ENCODE measurements at places on chromosomes 5 and 9.

DNA sequence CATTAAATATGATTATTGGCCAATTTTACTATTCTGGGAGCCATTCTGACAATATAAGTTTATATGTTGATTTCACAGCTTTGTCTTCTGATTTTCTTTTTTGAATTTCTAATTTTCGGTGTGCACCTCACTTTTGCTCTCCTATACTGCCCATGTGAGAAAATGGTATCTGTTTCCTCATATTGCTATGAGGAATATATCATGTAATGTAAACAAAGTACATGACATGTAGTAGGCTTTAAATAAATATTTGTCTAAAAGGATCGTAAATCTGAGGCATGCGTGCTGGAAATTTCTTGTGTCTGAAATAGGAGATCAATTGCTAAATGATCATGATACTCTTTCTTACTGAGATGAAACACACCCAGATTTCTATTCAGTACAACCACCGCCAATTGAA lies 119.9 kb downstream of the ZDHHC21 start:
- DNase-seq, result no peak

DNA sequence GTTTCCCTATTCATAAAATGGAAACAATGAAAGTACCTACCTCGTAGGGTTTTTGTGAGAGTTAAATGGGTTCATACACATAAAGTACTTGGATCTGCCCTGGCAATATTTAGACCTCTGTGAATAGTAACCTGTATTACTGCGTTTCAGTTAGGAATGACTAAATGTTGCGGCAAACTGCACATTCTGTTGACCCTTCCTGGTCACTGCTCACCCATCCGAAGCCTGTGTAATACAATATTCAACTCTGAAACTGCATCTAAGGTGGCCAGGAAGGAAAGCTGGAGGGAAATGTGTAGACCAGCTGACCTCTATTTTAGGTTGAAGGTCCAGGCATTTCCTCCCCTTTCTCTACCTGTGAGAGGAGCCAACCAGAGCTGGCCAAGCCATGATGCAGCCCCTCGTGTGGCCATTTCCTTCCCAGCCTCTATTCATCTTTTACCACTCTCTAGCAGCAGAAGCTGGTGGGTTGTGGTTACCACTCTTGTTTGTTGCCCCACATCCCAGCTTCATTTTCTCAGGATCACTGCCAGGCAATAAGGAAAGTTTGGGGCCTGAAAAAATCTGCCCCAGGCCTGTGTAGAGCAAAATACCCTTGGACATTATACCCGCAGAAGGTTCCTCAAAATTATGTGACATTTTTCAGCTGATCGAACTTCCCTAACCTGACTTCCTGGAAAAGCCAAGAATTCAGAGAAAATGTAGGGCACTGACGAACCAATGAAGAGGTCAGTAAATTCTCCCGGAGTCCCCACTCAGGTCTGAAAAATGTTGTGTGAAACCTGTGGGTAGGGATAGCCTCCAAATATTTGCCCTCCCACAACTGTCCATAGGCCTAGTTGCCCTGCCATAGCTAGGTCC lies 20.5 kb upstream of the PDCD1LG2 start:
- no peak for DNase-seq

DNA sequence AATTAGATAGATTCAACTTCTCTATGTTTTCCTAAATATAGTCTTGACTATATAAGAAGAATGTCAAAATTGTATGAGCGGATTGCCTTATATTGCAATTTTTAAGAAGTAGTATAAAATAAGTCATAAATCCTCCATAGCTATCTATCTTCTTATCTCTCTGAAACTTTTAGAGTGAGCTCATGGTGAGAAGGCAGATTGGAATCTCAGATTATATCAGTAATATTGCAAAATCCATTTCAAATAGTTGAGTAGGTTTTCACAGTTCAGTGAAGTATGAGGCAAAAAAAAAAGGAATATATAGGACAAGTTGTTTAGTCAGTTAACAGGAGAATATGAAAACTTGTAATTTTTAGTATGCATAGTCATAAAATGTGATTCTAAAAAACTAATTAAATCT lies 156.4 kb downstream of the FAM174A start:
- no peak for DNase-seq

DNA sequence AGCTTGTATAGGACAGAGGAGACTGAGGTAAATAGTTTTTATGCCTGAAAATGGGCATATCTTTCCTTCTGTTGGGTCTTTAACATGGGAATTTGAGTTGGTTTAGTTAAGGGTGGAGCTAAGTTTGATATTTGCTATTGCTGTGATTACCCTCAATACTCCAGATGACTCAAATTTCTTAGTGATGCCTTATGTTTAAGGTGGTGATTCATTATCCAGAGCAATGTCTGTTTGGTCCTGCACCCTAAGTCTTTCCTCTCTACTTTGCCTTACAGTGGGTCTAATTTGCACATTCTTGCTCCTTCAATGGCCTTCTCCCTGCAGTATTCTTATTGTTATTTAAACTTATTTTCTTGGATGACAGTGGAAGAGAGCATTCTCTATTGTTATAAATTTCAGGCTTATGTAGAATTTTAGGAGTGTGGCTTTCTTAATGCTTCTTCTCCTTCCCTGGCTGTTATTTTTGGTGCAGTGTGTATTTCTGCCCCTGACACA lies 312.9 kb upstream of the RPS23 start:
- no peak for DNase-seq

DNA sequence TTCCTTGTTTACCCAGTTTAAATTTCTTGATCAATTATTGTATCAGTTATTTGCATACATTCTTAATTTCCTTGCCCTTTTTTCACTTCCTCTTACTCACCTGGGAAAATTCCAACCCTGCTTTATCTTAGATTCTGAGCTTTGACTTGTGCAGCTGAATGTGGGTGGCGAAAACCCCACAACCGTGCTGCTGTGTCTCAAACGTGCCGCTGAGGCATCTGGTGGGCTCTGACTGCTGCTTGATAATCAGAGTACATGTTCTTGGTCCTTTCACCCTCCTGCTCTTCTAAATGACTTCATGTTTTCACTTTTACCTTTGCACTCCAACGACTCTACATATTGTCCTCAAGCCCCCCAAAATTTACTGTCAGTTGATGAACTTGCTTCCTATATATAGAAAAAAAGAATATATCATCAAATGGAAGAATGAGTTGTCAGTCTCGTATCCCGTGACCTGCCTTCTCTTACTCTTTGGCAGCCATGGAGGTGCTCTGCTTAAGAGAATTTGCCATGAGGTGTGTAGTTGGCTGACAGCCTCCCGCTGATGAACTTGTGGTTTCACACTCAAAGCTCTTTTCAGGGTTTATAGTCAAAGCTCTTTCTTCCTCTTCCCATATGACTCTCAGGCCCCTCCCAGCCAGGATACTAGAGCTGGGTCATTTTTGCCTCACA lies 14.0 kb upstream of the JAK2 start:
- DNase-seq, result no peak

DNA sequence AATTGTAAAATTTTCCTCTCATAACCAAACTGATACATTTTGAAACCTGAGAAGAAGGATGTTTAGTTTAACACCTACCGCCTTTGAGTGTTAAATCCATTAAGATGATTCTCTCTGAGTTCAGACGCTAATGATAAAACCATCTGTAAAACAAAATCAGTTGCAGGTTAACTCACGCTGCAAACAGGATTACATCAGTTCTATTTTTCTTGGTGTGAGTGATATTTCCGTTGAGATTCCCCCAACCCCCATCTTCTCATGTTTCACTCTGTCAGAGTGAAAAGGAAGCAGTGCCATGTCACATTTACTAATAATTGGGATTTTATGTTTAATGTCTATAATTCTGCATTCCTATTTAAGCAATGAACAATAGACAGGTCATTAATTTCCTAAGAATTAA lies 146.5 kb downstream of the FANCC start:
- DNase-seq, result no peak

DNA sequence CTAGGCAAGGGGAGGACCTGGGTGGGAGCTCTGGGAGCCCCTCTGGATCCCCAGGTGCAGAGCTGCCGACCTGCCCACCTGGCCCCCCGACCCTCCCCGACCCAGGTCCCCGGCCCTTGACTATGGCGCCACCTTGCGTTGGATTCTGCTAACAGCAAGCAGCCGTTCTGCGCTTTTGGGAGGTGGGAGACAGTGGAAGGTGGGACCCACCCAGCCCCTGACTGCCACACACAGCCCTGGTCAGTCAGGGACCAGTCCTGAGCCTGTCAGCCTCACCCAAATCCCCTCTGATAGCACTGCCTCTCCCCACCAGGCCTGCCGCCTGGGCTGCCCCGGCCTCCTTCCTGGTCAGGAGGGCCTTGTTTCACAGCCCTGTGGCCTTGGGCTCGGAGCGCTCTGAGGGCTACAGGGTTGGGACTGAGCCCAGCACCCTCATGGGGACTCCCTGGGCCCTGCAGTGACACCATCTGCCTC lies 77.9 kb downstream of the HMCN2 start:
- peak; percentile 55 for DNase-seq

- no peak for DNase-seq
Measured at GRCh38 chr9:107780960-107781359, 291.4 kb upstream of the KLF4 start.

- no peak for DNase-seq
Measured at GRCh38 chr5:135574493-135574892, 4.3 kb downstream of the CXCL14 start.

- no peak for DNase-seq
Measured at GRCh38 chr5:176532795-176533194, 4.4 kb downstream of the RNF44 start.

DNA sequence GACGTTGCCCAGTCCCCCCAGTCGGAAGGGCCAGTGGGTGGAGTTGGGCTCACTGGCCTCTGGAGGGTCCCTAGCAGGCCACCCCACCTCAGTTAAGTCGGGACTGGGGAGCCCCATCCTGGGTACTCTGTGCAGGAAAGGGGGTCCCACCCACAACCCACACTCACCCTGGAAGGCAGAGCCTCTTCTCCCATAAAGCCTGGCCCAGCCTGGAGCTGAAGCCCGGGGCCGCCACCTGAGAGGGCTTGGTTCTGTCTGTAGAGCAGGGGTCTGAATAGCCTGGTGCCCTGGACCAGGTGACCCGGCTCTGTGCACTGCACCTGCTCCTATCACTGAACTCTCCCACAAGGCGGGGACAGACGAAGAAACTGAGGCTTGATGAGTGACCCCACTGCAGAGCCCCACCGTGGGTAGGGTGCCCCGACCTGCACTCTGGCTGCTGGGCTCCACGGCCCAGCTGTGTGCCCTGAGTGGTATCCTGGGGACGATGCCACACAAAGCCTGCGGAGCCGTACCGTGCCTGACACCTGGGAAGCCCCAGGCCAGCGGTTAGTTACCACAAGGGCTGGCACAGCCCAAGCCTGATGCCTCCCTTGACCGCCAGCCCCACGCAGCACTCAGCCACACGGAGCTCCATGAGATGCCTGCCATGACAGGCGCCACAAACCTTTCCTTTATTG lies 7.3 kb downstream of the PTGES2 start:
- DNase-seq, result no peak

DNA sequence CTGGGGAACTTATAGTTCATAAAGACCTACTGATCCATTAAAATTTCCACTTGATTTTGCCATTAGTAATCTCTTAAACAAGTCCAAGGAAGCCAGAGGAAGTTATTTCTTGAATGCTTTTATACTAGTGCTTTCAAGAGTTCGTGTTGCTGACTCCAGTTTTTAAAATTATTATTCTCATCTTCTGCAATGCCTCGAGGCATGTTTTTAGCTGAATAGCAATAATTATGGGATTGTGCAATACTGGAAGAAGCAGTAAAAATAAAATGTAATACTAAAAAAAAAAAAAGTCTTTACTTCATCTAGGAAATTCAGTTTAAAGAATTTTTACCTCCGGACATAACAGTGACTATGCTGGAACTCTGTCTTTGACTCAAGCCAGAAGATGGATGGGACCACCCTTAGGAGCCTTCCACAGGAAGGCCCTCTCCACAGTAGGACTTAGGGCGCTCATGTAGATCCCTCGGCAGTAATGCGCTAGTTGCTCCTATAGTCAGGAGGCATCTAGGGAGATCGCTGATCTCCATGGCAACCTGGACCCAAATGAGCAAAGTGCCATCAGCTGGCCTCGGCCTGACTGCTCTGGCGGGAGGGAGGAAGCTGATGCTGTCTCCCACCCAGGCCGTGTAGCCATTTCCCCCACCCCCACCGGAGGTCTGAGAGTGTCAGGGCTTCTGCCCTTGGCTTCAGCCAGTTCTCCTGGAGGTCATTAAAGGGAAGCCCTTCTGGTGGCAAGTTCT lies 56.7 kb downstream of the DAPK1 start:
- no peak for DNase-seq

DNA sequence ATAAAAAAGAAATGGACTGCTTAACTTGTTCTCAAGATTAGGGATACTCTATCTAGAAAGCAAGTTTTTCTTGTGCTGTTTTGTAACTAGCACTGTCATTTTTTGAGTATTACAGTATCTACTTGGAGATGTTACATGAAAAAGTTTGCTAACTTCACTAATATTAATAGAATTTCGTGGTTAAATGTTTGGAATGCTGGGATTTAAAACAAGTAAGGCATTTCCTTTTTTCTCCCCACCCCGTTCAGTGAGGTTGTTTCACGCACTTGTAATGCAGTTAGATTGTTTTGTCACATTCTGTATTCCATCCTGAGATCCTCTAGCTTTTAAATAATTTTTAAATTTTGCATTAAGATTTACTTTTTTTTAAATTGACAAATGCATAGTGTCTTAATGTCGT lies 20.0 kb upstream of the TEK start:
- no peak for DNase-seq

DNA sequence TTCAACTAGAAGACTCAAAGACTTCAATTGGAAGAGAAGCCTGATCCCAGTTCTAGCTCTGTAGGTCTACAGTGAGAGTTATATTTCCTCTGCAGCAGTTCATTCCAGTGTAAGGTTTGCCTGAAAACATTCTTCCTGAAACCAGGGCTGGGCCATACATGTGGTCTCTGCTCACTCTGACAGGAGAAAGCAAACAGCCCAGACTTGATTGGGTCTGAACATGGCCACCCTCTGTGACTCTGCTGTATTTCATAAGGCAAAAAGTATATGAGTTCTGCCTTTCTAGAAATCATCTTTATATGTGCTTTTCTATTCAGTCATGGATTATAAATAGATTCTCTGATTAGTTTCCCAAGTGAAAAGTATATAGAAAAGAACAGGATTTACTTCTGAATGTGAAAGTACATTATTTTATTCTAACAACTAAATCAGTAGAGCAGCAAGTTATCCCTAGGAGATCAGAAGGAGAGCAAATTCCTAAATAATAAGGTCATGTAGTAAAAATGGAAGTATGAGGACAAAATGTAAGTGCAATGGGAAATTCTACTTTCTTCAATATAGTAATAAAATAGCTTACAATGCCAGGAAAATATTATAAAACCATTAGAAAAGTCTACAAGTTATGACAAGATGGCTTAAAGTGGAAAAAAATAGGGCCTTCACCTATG lies 144.3 kb downstream of the EFNA5 start:
- DNase-seq, result no peak

GRCh38 chr5:33306758-33307157 lies 134.0 kb upstream of the TARS1 start:
- no peak for DNase-seq

GRCh38 chr9:79123415-79123814 lies 448.4 kb upstream of the TLE4 start:
- DNase-seq, result no peak

- no peak for DNase-seq
Measured at GRCh38 chr5:67934976-67935375, 280.6 kb upstream of the PIK3R1 start.
